ENCODE measurements at places on chromosomes 5 and 9. TPM values are rescaled to one million over a fixed set of nuclear protein-coding genes. Genes with fewer than 3 reads are reported as not detected.

Gene SH2D3C
- total RNA-seq = 15.4 TPM

Gene NRG2
- total RNA-seq = 7.2 TPM

Gene LIX1
- not detected for total RNA-seq

Gene EFNA5
- total RNA-seq = 12.3 TPM

Gene INSYN2B
- total RNA-seq = 1.3 TPM

Gene BSPRY
- 1.1 TPM for total RNA-seq

Gene C5
- total RNA-seq = 22.7 TPM

Gene IL5
- not detected for total RNA-seq

Gene SLC12A7
- total RNA-seq = 31.5 TPM

- H3K36me3 ChIP-seq = no peaks in the 10 kb centered on the region
- no peak overlapping the region for H3K4me3 ChIP-seq
- H3K27me3 ChIP-seq = no peaks in the 10 kb centered on the region
- no peak for DNase-seq
- H3K27ac ChIP-seq = no peak overlapping the region
These were observed 49.4 kb upstream of the ORM1 start for GRCh38 chr9:114273461-114273881.

DNA sequence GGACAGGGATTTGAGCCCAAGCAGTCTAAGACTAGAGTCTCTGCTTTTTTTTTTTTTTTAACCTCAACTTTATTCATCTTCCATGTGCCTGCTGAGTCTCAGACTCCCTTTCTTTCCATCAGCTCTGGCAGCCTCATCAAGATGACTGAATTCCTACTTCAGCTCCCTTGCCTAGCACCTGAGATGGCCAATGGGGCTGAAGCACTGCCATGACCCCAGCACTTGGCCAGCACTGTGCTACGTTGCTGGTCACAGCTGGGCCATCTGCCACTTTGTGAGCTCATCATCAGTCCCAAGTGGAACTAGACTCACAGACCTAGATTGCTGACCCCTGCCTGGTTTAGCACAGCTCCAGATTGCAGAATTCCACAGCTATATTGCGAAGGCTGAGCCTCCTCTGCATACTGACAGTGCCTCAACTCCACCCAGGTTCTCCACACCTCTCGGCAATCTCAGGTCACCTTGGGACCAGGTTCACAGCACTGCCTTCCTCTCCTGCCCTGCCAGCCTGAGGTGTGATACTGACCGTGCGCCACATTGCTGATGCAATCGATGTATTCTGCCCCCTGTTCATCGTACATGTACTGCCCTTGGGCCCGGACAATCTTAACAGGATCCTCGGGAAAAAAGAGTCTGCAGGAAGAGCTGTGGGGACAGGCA is 1.6 kb downstream of the PHYKPL start:
- no peaks in the 10 kb centered on the region for H3K27me3 ChIP-seq
- peak overlapping the region; percentile 95 for H3K27ac ChIP-seq
- peaks cover 8% of the 10 kb centered on the region for H3K4me1 ChIP-seq
- no peak for DNase-seq

GRCh38 chr9:93450945-93451815 is at the start of gene FAM120A:
Gene FAM120A (plus strand): TSS chr9:93451685. CDS start chr9:93451916, 231 bp downstream.
- peak within 1 kb of the TSS; percentile 99 for H3K27ac ChIP-seq
- peak; percentile 59 for DNase-seq

GRCh38 chr5:89499787-89500186 is 616.8 kb upstream of the MEF2C start:
- no peaks in the 10 kb centered on the region for H3K36me3 ChIP-seq
- no peak overlapping the region for H3K27ac ChIP-seq
- no peaks in the 10 kb centered on the region for H3K4me1 ChIP-seq
- no peak for DNase-seq

GRCh38 chr9:121685795-121686377 is 34.5 kb downstream of the DAB2IP start:
- no peaks in the 10 kb centered on the region for H3K36me3 ChIP-seq
- no peak overlapping the region for H3K4me3 ChIP-seq
- no peak overlapping the region for H3K27ac ChIP-seq

DNA sequence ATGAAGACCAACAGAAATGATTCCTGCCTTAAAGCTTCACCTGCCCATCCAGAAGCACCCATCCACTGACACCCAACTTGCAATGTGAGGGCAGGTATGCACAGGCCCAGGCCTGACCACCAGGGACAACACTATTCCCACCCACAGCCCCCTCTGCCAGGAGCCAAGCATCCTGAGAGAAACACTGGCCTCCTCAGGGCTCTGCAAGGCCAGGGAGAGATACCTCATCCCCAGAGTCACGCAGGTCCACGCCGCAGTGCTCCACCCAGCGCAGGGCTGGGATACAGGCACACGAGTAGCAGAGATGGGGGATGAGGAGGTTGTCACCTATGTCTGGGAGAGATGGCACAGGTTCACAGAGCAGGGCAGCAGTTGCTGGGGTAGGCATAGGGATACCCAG is 99.4 kb downstream of the PSD2 start:
- H3K36me3 ChIP-seq = no peaks in the 10 kb centered on the region
- peak overlapping the region; percentile 36 for H3K27ac ChIP-seq
- DNase-seq = no peak
- H3K27me3 ChIP-seq = no peaks in the 10 kb centered on the region

DNA sequence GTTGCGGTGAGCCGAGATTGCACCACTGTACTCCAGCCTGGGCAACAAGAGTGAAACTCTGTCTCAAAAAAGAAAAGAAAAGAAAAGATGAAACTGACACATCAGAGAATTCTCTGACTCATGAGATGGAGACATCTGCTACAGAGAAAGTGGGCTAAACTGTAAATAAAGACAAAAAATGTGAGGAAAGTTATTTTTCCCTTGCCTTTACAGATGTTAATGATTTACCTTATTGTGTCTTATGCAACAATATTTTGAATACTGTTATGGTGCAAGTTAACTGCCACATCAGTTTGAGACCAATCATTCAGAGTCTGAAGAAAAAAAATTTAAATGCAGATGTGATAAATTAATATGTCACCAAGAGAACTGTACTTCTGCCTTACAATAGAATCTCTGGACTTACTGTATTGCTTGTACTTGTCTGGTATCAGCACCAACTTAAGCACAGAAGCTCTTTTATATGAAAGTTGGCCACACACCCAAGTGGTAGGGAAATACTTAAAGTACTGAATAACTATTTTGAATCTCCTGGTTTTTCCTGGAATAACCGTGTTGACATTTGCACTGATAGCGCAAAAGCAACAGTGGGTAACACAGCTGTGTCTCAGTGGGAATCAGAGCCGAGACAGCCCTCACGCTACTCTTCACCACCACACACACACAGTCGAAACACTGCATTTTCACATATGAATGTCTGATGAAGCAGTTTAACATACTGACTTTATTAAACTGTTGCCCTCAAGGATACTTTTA is 169.9 kb downstream of the FANCC start:
- H3K4me3 ChIP-seq = no peak overlapping the region
- no peak for DNase-seq
- no peaks in the 10 kb centered on the region for H3K36me3 ChIP-seq
- H3K27me3 ChIP-seq = no peaks in the 10 kb centered on the region

- DNase-seq = no peak
- no peaks in the 10 kb centered on the region for H3K4me1 ChIP-seq
- no peaks in the 10 kb centered on the region for H3K27me3 ChIP-seq
- no peak overlapping the region for H3K4me3 ChIP-seq
These were observed 394.0 kb downstream of the DMRTA1 start for GRCh38 chr9:22840641-22841040.

- DNase-seq = no peak
- H3K27me3 ChIP-seq = no peaks in the 10 kb centered on the region
- H3K4me1 ChIP-seq = no peaks in the 10 kb centered on the region
- no peak overlapping the region for H3K4me3 ChIP-seq
- no peak overlapping the region for H3K27ac ChIP-seq
These were observed 16.1 kb downstream of the CSNK1G3 start for GRCh38 chr5:123528065-123528464.

- no peaks in the 10 kb centered on the region for H3K4me1 ChIP-seq
- H3K4me3 ChIP-seq = peak within 1 kb of the TSS; percentile 41
- no peaks in the 10 kb centered on the region for H3K36me3 ChIP-seq
- H3K27ac ChIP-seq = peak within 1 kb of the TSS; percentile 62
- no peaks in the 10 kb centered on the region for H3K27me3 ChIP-seq
- DNase-seq = no peak
These were observed at the start of gene OMD for GRCh38 chr9:92424340-92424739. Gene OMD (minus strand): TSS chr9:92424471. CDS start chr9:92417558, 6,913 bp downstream.

Data from breast epithelium (tissue), 4 donors.